ENCODE measurements at places on chromosomes 12 and 14.

GRCh38 chr12:54246011-54246641 is 33.8 kb downstream of the CBX5 start:
- DNase-seq: no peak

- DNase-seq: no peak
These were observed 11.2 kb upstream of the MAP1LC3B2 start for GRCh38 chr12:116547955-116548501.

GRCh38 chr14:104597576-104597975 is 7.0 kb downstream of the TMEM179 start:
- DNase-seq: no peak

GRCh38 chr14:57493467-57494181 is at the start of gene CCDC198:
TSS of gene CCDC198 (minus strand) at chr14:57493857. CDS start at chr14:57493715, 142 bp downstream.
- DNase-seq: no peak

- DNase-seq: no peak
These were observed 21.8 kb downstream of the VDR start for GRCh38 chr12:47882781-47883546.

DNA sequence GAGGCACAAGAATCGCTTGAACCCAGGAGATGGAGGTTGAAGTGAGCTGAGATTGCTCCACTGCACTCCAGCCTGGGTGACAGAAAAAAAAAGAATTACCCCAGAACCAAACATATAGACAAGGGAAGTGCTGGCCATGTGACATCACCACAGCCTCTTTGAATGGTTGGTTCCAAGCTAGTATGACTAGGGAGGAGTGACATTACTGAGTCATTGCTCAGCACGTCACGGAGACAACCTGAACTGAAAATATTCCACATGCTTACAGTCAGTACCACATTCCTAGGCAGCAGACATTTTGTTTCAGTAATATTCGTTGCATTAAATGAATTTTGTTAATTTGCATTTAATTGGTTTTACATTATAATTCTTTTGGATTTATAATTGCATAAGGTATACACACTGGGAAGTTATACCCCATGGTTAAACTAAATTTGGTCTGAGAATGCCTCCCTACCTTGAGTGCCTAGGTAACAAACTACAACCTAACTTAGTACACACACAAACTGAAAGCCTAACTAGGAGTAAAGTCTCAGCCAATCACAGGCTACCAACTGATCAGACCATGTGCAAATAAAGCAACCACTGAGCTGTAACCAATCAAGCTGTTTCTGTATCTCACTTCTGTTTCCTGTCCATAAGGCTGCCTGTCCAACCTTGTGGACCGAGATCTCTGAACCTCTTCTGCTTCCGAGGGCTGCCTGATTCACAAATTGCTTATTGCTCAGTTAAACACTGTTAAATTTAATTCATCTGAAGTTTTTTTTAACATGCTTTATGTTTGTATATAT is 164.4 kb downstream of the CAND1 start:
- DNase-seq: no peak

DNA sequence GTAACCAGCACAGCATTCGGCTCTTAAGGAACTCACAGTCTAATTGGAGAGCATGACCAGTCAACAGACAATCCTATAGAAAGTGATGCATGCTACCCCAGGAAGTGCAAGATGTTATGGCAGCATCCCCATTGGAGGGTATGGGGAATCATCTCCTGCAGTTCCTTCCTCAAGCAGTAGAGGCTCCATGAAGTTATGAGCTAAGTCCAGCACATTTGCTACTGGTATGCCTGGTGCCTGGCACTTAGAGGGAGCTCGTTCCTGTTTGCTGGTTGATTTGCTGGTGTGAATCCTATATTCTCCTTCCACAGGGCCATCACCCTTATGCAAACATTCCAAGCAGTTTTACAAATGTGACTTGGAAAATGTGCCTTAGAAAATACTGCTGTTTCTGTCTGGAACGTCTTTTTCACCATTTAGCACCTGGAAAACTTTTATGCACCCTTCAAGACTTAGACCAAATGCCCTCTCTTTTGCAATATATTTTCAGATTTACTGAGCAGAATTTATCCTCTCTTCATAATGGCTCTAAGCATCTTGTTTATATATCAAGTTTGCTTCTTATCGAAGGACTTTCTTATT is 136.1 kb upstream of the WSCD2 start:
- no peak for DNase-seq

- DNase-seq: no peak
These were observed 22.6 kb upstream of the LUM start for GRCh38 chr12:91133871-91134270.

- no peak for DNase-seq
These were observed 88.8 kb downstream of the GALNT8 start for GRCh38 chr12:4809013-4809448.

DNA sequence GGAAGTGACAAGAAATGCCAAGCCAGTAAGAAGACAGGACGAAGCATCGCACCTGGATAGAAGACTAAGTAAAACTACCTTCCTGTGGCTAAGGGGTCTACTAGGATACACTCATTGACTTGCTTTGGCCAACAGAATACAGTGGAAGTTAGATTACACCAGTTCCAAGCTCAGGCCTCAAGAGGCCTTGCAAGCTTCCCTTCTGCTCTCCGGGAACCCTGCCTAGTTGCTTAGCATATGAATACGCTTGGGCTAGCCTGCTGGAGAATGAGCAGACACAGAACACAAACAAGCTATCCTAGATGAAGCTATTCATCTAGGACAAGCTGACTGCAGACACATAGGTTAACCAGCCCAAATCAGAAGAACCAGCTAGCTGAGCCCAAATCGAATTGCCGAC is 97.0 kb downstream of the DPF3 start:
- no peak for DNase-seq

GRCh38 chr12:43306066-43306465 is 245.9 kb downstream of the ADAMTS20 start:
- DNase-seq: no peak

DNA sequence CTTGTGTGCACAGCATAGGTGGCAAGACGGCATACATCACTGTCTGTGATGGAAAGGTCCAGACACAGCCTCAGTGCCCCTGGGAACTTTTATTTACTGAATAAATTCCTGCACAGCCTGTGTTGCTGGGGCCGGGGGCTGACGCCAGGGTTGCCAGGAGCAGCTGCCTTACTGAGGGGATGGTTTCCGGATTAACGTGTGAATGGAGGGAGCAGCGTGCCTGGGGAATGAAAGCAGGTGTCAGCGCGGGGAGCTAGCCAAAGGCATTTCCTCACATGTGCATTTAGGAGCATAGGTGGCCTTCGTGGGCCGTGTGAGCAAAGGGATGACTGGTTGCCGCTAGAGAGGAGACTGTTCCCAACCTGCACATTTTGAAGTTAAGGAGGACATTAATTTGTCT is 41.6 kb downstream of the SFSWAP start:
- no peak for DNase-seq

GRCh38 chr12:111181143-111181726 is 187.7 kb downstream of the PHETA1 start:
- DNase-seq: no peak

DNA sequence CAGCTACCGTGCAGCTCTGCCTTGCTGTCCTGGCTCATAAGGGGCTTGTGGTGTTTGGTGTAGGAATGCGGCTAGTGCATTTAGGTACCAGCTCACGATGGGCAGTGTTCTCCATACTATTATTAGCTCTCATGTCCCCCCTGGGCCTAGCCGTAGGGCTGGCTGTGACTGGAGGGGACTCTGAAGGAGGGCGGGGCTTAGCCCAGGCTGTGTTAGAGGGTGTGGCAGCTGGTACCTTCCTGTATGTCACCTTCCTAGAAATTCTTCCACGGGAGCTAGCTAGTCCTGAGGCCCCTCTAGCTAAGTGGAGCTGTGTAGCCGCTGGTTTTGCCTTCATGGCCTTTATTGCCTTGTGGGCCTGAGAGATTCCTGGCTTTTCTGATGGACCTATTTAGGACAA is 2.1 kb downstream of the SLC39A2 start:
- no peak for DNase-seq

GRCh38 chr14:73713803-73714655 is at the start of gene PNMA1:
TSS of gene PNMA1 (minus strand) at chr14:73714384. CDS start at chr14:73713639, 745 bp downstream.
- DNase-seq: peak; percentile 82

DNA sequence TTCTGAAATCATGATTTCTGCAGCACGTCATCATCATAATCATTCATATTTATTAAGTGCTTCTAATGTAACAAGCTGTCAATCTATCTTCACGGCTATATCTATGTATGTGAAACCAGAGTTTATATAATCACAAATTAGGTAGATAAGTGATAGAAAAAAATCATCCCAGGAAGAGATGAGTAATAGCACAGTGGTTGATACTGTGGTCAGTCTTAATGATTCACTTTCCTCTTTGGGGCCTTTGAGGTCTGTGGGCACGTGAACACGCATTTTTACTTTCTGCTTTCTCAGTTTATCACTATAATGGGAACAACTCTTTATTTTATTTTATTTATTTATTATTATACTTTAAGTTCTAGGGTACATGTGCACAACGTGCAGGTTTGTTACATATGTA is 265.9 kb upstream of the NOVA1 start:
- DNase-seq: no peak

GRCh38 chr12:22543246-22544037 is 900 bp downstream of the C2CD5 start:
- peak; percentile 36 for DNase-seq

GRCh38 chr12:21438643-21439042 is 1.2 kb downstream of the PYROXD1 start:
- no peak for DNase-seq

DNA sequence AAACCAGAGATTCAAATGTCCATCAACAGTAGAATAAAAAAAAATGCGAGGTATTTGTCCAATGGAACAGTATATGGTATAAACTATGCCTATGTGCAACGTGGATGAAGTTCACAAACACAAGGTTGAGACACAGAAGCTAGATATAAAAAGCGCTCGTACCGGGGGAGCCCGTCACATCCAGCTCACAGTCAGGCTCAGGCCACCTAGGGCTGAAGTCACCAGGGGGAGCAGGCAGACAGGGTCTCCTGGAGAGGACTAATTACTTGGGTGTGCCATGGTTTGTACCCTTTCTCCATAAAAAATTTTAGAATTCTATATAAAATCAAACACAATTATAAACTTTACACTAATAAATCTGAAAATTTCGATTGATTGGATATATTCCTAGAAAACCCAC is 13.6 kb downstream of the AHNAK2 start:
- DNase-seq: no peak

DNA sequence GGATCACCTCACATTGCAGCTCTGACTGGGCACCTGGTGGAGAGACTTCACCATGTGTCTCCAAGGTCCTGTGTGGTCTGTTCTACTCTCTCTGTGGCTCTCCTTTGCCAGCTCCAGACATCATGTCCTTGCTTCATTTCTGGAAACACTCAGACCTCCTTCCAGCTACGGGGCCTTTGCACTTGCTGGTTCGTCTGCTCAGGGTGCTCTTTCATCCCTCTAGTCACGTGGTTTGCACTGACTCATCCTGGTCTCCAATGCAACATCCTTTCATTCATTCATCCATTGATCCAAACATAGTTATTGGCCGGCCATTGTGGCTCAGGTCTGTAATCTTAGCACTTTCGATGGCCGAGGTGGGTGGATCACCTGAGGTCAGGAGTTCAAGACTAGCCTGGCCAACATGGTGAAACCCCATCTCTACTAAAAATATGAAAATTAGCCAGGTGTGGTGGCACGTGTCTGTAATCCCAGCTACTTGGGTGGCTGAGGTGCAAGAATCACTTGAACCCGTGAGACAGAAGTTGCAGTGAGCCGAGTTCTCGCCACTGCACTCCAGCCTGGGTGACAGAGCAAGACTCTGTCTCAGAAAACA is 23.9 kb upstream of the CCDC63 start:
- no peak for DNase-seq

DNA sequence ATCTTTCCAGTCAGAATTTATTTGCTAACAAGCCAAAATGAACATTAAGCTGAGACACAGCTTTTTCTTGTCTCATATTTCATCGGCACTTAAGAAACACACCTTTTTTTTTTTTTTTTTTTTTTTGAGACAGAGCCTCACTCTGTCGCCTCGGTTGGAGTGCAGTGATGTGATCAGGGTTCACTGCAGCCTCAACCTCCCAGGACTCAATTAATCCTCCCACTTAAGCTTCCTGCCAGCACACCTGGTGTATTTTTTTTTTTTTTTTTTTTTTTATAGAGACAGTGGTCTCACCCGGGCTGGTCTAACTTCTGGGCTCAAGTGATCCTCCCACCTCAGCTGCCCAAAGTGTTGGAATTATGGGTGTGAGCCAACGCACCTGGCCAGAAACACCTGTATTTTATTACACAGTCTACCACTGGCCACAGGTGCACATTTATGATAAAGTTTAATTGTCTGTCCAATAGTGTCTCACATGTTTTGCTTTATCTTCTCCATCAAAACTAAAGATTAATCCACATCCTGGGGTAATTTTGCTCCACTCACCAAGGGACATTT is 62.7 kb downstream of the C2CD5 start:
- no peak for DNase-seq

DNA sequence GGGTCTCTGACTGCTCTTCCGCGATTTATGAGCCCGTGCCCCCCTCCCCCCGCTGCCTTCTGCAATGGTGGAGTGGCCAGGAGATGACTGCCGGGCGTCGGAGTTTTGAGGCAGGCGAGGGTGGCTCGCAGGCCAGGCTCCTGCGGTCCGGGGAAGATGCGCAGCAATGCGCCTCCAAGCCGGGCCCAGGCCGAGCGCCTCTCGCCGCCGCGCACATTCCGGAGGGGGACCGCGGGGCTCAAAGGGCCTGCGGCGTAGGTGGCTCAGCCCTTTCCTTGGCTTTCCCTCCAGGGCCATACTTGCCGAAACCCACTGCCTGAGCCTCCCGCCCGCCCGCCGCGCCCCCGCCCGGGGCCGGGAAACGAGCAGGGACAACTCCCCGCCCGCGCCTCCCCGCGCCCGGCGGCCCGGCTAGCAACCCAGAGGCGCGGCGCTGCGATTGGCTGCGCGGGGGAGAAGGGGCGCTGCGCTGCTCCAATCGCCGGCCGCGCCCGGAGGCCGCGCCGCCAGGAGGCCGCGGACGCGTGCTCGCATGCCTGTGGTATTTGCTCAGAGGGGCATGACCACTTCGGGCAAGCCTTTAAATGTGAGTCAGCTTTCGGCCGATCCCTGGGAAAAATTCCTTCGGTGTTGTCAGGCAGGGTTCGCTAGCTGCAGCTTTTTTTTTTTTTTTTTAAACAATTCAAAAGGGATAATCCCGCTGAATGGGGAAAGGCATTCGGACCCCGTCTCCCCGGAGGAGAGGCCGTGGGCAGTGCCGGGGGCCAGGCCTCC is 157.9 kb upstream of the PARP11 start:
- peak; percentile 65 for DNase-seq

DNA sequence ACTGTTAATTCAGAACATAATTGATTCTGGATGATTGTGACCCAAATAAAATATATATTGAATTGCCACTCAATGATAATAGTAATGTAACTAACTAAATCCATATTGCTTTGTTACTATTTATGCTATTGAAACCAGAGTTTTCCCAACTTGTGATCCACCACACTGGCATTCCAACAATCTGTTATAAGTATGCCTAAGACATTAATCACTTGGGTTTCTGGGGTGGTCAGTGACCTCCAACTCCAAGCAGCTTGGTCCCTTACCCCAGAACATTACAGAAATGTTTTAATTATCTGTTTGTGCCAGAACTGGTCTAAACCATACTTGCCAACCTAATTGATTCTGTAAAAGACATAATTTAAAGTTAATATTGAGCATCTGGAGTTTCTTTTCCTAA is 14.6 kb downstream of the CAPS2 start:
- DNase-seq: no peak

GRCh38 chr12:91188778-91189177 is 6.2 kb upstream of the DCN start:
- no peak for DNase-seq

All from activated gamma-delta T cell treated with Interleukin-2 at 50 U/mL for 16 hours (primary cell).